T-helper 17 cell (primary cell): ENCODE measurements at places on chromosomes 7 and 10. TPM values are rescaled to one million over a fixed set of nuclear protein-coding genes. Genes with fewer than 3 reads are reported as not detected.

HOXA1 gene
- 0.72 TPM for total RNA-seq

RPEL1 gene
- not detected for total RNA-seq

GIMAP2 gene
- 68.2 TPM for total RNA-seq

TRIL gene
- not detected for total RNA-seq

GIMAP4 gene
- total RNA-seq: 113 TPM

FOXP2 gene
- 0.25 TPM for total RNA-seq

PPP1R17 gene
- total RNA-seq: not detected

DNA sequence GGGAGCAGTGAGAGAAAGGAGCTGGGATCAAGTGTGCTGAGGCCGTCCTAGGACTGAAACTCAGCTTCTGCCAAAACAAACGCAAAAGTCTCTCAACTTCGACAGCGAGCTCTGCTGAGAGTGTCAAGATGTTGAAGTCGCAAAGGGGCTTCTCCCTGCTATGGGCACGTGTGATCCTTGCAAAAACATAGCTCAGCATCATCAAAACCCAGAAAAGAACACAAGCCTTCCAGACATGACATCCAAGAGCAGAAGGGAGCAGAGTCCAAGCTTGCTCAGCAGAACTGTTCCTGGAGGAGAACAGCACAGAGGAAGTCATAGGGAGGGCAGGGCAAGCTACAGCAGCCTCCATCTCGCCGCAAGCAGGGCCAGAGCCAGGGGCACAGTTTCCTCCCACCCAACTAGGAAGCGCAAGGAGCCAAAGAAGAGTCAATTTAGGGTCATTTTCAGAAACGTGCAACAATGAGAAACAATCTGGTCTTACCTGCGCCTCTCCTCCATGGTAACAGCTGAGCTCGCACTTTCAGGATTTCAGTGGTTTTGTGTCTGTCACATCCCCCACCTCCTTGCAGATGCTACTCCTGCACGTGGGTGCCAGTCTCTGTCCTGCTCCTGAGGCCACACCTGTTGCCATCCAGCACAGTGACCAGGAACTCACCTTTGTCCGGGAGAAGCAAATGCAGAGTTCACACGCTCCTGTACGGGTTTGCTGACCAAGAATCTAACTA is 113.9 kb downstream of the DIP2C start:
- no peak for DNase-seq

- DNase-seq: no peak
Measured at GRCh38 chr10:78448470-78448869, 414.8 kb downstream of the RPS24 start.

GRCh38 chr10:47357911-47358310 is 9.7 kb downstream of the RBP3 start:
- DNase-seq: no peak

- DNase-seq: no peak
Measured at GRCh38 chr7:37289367-37289766, 159.3 kb downstream of the ELMO1 start.

DNA sequence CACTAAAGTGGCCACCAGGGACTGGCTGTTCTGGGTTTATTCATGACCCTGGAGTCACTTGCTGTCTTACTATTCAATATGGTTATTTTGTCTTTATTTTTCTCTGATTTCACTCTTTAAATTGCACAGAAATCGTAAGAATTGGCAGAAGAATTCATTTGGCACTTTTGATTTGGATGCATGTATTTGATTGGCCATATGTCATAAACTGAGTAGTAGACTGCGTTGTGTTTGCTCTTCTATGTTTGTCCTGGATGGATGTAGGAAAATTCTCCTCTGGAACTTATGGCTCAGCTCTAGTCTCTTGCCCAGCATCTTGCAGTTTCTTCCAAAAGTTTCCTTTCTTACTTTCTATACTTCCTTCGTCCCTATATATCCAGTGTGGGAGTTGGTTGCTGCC is 452.7 kb downstream of the GATA3 start:
- DNase-seq: no peak

- no peak for DNase-seq
Measured at GRCh38 chr10:94198324-94198723, 164.4 kb downstream of the NOC3L start.

DNA sequence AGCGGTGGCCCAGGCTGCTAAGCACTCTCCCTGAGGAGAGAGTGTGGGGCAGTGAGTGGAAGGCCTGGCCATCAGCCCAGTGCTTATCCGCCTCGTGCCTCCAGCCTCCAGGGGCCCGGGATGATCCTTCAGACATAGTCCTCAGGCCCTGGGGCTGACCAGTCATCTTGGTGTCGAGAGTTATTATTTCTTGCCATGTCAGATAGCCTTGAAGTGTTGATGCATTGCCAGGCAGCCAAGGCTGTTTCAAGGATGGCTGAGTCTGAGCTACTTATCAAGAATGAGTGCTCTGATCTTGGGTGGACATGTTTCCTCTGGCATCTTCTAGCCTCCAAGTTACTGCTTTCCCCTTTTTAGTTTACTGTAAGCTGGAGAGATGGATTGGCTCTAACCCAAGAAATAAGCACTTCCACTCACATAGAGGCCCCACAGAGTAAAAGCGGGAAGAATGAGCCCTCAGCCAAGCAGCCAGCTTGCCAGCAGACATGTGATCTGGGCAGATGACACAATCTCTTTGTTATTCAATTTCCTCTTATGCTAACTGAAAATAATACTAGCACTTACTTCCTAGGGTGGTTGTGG is 136.5 kb upstream of the NAMPT start:
- no peak for DNase-seq

- DNase-seq: no peak
Measured at GRCh38 chr7:29379551-29379950, 184.1 kb upstream of the PRR15 start.

GRCh38 chr10:127196282-127197153 is at the start of gene INSYN2A:
INSYN2A (minus strand) TSS chr10:127196591; CDS start chr10:127176395, 20,196 bp downstream.
- no peak for DNase-seq

DNA sequence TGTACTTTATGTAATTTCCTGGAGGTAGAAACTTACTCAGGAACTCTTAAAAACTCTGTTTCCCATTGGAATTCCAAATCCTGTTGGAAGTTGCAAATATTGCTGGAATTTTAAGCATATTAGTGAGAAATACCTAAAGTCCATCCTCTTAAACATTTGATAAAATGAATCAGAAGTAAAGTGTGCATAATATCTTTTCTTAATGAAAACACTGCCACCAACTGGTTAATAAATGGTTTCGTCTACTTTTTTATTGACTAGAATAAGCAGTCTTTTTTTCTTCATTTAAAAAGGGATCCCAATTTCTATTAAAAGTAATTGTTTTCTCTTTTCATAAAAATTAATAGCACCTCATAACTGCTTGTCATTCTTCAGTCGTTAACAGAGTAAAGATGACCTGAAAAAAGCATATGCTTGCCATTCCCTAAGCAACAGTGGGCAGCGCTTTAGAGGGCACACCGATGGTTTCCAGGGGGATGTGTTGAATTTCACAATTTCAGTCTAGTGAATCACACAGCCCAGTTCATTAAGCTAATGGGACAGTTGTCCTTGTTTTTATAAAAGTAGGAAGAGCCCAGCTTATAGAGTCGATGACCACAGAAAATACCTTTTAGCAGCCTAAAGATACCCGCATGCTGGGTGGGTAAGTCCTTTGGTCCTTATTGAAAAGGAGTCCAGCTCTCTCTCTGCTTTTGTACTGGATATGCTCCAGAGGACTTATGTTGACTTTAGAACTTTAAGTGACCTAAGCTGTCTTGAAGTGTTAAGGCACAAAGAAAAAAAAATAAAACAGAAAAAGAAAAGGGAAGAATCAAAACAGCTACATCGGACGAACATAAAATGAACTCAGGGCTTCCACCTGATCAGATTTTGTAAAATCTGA is 28.5 kb downstream of the NPS start:
- no peak for DNase-seq

DNA sequence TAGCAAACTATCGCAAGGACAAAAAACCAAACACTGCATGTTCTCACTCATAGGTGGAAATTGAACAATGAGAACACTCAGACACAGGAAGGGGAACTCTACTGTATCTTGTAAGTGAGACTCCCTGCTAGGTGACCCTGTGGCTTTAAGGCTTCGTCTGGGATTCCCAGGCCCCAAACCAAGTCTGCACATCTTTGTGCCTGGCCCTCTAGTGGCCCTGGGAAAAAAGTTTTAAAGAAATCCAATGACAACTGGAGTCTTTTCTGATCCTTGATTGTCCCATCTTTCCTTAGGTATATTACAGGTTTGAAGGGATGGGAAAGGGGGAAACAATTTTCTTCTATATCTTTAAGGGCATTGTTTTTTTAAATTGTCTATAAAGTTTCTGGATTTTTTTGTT is 10.6 kb upstream of the LIPM start:
- DNase-seq: no peak

DNA sequence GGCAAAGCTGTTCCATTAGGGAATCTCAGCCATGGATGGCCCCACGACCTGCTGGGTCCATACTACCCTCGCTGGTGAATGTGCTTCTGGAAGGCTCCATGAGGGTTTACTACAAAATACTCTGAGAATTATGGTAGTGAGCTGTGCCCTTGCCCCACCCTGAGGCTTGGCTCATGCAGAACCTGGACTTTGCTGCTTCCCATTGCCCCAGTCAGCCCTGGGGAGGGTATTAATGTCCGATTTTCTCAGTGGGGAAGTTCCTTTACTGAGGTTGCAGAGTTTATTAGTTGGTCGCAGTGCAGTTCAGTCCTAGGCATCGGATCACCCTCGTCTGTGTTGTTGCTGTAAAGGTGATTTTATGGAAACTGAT is 310.1 kb downstream of the WDR37 start:
- DNase-seq: no peak

- DNase-seq: no peak
Measured at GRCh38 chr10:7458556-7458955, 47.7 kb upstream of the SFMBT2 start.

GRCh38 chr7:157054927-157055326 is 44.5 kb upstream of the MNX1 start:
- DNase-seq: no peak

- DNase-seq: no peak
Measured at GRCh38 chr10:16105082-16105481, 244.8 kb upstream of the MINDY3 start.

DNA sequence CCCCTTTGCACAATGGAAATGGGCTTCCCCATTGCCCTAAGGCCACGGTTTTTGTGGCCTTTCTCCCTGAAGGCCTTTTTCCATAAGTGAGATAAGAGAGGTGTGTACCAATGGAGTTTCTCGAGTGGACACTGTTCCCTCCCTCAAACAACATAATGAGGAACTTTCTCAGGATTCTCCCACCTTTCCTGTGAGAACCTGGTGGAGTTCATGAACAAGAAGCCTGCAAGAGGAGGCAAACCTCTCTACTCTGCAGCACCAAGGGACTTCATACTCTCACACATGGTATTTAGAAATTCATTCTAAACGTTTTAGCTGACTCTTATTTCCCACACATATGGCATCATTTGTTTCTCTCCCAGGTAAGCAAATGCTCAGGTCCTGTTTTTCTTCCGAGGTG is 7.3 kb upstream of the RBM33 start:
- DNase-seq: no peak

DNA sequence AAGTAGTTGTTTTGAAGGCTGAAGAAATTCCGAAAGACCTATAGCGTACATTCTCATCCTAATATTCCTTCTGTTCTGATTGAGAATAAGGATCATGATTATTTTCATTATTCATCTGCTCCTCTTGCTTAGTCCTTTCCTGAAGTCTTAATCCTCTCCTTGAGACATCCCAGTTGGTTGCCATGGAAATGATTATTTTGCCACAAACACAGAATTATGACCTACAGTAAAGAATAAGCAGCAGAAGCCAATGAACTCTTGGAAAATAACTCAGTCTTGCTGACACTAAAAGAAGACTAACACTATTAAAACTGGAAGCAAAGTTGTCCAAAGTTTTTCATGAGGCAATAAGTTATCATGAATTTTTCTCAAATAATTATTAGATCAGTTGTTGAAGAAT is 47.8 kb upstream of the JAZF1 start:
- no peak for DNase-seq

DNA sequence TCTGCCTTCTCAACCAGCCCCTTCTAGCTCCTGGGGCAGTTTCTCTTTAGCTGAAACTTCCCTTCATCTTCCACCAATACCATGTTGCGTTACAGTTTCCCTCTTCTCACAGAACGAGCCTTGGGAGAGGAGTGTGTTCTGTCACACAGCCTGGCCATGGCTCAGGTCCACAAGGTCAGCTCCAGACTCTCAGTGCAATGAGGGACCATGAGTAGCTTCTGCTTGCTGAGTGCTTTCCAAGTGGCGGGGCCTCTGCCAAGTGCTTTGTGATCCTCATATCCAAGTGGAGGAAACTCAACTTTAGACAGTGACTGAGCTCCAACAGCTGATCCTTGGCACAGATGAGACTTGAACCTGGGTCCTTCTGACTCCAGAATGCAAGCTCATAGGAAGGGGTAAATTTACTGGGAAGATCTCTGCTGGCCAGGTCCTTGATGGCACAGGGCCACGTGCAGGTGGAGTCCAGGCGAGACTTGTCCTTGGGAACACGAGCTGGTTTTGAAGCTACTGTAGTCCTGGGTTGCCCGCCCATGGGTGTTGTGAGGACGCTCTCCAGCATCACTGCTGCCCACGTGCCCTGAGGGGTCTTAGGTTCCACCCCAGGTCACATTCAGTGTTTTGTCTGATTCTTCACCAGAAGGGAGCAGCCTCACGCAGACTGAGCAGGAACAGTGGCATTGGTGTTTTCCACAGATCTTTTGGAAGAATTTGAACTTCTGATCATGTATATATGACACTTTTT is 238.0 kb downstream of the EBF3 start:
- no peak for DNase-seq

DNA sequence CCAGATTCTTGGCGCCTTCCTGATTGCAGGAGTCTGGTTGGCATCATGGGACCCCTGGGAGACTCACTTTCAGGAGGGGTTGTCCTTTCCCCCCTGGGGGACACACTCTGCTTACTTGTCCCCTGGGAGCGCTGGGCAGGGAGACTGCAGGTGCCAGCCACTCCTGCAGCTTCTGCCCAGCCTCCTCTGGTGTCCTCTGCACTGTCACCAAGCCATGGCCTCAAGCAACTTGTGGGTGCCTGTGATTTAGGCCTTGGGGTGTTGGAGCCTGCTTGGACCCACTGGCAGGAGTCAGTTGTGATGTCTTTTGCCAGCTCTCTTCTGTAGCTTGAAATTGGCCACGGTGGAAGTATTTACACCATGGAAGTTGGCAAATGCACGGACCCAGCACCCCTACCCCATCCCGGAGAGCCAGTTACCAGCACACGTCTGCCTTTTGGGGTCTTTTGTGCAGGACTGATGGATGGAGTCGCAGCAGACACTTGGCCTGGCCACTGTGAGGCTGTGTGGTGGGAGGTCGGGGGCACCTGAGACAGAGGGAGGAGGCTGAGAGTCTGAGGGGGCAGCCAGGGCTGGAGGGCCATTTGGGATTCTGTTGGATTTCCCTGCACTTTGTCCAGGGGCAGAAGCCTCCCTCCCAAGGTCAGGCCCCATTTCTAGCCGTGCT is 104.7 kb downstream of the LHPP start:
- no peak for DNase-seq

GRCh38 chr10:70850097-70850496 is 34.3 kb downstream of the SGPL1 start:
- DNase-seq: no peak
